IMR-90 (cell line): ENCODE measurements at places on chromosomes 3 and 15. TPM values are rescaled to one million over a fixed set of nuclear protein-coding genes. Genes with fewer than 3 reads are reported as not detected.

Gene SNTN
- not detected in 2 replicates for total RNA-seq

Gene ACAN
- total RNA-seq: 0.54 and 0.56 TPM in 2 replicates

Gene GAP43
- 0.36 and 0.56 TPM in 2 replicates for total RNA-seq

Gene RAD51
- total RNA-seq: 7.8 and 8.4 TPM in 2 replicates

Gene ATP13A5
- not detected in 2 replicates for total RNA-seq

Gene CCR1
- not detected in 2 replicates for total RNA-seq

Gene CILP
- under 0.01 TPM in 1 of 2 replicates, not detected in the other for total RNA-seq

Gene SLC30A4
- 5.6 and 7.5 TPM in 2 replicates for total RNA-seq

Gene TRIM42
- total RNA-seq: not detected in 2 replicates

Gene VEPH1
- total RNA-seq: 99.4 and 130 TPM in 2 replicates

Gene REC114
- total RNA-seq: not detected in 2 replicates

Gene C2CD4A
- not detected in 2 replicates for total RNA-seq

Gene TMEM158
- total RNA-seq: 1.6 and 3.3 TPM in 2 replicates

Gene SLC22A13
- under 0.01 TPM in 2 replicates for total RNA-seq

Gene CELF6
- not detected in 2 replicates for total RNA-seq

Gene TRAIP
- 5.3 and 6.3 TPM in 2 replicates for total RNA-seq

Gene TGFBR2
- total RNA-seq: 87.5 and 89.7 TPM in 2 replicates

Gene TM4SF18
- under 0.01 TPM in 1 of 2 replicates, not detected in the other for total RNA-seq

Gene STARD9
- 3.1 and 3.2 TPM in 2 replicates for total RNA-seq

Gene SLC28A1
- total RNA-seq: not detected in 2 replicates

Gene SMCO1
- total RNA-seq: not detected in 2 replicates

Gene IFT122
- total RNA-seq: 27.2 and 28.0 TPM in 2 replicates

Gene SLC51B
- not detected in 2 replicates for total RNA-seq

Gene CNTN4
- total RNA-seq: under 0.01 TPM in 2 replicates

Gene P2RY13
- not detected in 2 replicates for total RNA-seq

Gene ST8SIA2
- not detected in 2 replicates for total RNA-seq

Gene GOLGA8F
- total RNA-seq: not detected in 2 replicates

Gene TEX264
- 26.9 and 30.3 TPM in 2 replicates for total RNA-seq

Gene CAV3
- total RNA-seq: 0.28 and 0.36 TPM in 2 replicates

Gene PBRM1
- 72.6 and 74.2 TPM in 2 replicates for total RNA-seq

Gene PTH1R
- under 0.01 and 0.18 TPM in 2 replicates for total RNA-seq

Gene ITIH1
- not detected in 2 replicates for total RNA-seq

Gene GUCA1C
- total RNA-seq: not detected in 2 replicates

Gene TMEM207
- not detected in 2 replicates for total RNA-seq

Gene CLDN16
- total RNA-seq: under 0.01 TPM in 2 replicates

Gene STRIT1
- total RNA-seq: not detected in 2 replicates

Gene DPPA2
- not detected in 2 replicates for total RNA-seq

Gene LSMEM2
- total RNA-seq: under 0.01 TPM in 2 replicates

Gene SPATA12
- total RNA-seq: under 0.01 TPM in 1 of 2 replicates, not detected in the other

Gene CYP8B1
- total RNA-seq: not detected in 2 replicates

Gene EPHB1
- under 0.01 and 0.36 TPM in 2 replicates for total RNA-seq

Gene IGSF11
- total RNA-seq: 0.18 TPM in 1 of 2 replicates, not detected in the other

Gene IP6K1
- 28.6 and 28.7 TPM in 2 replicates for total RNA-seq

Gene TMF1
- 39.1 and 57.5 TPM in 2 replicates for total RNA-seq
